ENCODE measurements at places on chromosomes 6 and 20.

DNA sequence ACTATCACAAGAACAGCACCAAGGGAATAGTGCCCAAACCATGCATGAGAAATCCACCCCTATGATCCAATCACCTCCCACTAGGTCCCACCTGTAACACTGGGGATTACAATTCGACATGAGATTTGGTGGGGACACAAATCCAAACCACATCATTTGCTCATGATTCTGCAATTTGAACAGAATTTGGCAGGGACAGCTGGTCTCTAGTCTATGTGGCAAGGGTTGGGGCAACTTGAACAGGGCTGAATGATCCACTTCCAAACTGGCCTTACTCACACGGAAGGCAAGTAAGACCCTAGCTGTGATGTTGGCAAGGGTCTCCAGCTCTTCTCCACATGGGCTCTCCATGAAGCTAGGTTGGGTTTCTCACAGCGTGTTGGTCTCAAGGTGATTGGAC lies 10.1 kb upstream of the FKBP5 start:
- DNase-seq, result no peak

DNA sequence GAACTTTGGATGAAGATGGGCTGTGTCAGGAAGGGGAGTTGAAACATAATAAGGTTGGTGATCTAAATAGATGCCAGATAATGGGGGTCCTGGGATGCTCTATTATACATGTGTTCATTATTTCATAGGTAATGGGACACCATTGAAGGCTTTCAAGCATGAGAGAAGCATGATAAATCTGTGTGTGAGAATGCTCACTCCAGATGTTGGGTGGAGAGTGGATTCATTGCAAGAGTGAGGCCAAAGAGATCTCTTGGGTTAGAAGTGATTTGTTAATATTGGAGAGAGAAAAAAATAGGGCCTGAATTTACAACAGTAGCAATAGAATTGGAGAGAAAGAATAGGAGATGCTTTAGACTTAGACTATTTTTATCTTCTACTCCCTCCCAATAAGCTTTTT lies 321.3 kb downstream of the SAMD5 start:
- DNase-seq, result no peak

- no peak for DNase-seq
Measured at GRCh38 chr6:157233686-157234085, 89.6 kb downstream of the TMEM242 start.

- DNase-seq, result no peak
Measured at GRCh38 chr6:38146021-38146733, 326.6 kb downstream of the ZFAND3 start.

DNA sequence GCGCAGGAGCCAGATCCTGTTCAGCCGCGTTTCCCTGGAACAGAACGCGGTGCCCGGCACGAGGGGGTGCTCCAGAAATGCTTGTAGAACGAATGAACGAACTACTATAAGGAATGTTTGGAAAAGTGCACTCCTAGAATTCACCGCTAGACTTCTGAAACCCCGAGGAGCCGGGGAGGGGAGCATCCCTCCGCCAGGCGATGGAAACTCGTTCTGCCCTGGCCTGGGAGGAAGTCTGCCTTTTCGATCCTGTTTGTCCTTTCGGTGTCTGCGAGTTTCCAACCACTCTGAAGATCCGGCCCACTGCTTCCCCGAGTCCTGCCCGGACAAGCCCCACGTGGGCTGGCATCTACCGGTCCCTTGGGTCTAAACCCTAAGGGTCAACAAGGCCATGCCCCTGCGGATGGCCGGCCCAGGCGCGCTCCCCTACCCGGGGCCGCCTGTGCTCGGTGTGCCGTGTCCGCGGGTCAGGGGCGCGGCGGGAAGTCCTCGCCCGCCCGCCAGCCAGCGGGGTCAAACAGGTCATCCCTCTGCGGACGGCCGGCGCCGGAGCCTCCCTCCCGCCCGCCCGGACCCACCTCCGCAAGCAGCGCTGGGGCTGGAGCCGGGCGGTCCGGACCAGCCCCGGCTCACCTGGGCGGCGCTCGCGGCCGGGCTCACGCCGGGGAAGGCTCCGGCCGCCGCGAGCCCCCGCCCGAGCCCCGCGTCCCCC lies 526 bp downstream of the SULF2 start:
- DNase-seq, result no peak

DNA sequence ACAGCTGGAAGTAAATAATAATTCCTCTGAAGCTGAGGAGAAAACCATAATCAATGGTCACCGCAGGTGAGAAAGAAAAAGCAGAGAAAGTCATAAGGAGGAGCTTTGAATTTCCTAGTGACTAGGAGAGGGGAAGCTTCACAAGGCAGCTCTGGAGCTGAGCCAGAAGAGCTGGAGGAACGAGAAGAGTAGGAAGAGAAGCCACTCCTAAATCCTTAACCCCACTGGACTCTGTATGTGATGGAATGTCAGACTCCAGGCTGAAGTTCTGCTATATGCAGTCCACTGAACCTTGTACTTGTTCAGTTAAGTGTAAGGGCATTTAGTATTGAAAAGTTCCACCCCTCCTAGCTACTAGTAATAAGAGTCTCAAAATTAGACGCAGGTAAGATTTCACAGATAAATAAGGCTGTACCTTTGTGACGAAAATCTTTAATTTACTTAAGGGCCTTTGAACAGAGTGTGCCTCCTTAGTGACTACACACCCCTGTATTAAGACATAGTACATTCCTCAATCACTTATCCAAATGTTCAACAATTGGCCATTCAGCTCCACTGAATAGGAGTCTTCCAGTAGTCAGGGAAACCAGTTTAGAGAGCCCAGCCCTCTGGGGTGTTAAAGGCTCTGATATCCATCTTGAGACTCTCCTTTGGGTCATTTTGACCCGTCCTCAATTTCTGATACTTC lies 71.4 kb upstream of the UFL1 start:
- DNase-seq, result peak; percentile 6

DNA sequence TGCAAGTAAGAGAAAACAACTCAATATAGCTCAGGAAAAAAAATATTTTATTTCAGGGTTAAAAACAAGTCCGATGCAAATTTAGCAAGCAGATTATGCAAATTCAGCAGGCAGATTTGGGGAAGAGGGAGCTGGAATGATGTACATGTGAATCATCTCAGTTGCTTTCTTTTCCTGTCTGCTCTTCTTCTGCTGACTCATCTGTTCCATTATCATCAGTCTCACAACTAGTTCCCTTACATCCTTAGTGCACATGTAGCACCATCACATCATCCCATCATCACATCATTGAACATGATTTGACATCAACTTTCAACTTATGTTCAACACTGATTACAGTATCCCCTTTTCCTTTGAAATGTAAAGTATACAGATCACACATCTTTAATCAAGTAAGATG lies 11.5 kb upstream of the DEFB113 start:
- no peak for DNase-seq

DNA sequence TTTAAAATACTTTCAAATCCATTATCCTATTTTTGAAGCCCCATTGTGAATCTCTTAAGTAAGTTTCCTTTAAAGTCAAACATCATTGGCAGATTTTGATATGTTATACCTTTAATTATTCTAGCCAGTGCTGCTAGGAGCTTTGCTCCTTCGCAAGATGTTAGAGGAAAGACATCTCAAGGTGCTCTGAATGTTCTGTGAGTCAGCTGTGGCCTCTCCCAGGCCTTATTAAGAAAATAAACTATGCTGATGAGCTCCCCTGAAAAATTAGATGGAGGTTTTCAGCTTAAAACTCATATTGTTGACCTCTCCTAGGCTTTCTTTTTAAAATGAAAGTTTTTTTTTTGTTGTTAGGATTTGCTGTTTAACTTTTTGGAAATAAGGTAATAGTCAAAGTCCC lies 57.3 kb downstream of the TRAF3IP2 start:
- DNase-seq, result no peak

GRCh38 chr6:90076511-90077415 lies 182.5 kb downstream of the GJA10 start:
- no peak for DNase-seq

DNA sequence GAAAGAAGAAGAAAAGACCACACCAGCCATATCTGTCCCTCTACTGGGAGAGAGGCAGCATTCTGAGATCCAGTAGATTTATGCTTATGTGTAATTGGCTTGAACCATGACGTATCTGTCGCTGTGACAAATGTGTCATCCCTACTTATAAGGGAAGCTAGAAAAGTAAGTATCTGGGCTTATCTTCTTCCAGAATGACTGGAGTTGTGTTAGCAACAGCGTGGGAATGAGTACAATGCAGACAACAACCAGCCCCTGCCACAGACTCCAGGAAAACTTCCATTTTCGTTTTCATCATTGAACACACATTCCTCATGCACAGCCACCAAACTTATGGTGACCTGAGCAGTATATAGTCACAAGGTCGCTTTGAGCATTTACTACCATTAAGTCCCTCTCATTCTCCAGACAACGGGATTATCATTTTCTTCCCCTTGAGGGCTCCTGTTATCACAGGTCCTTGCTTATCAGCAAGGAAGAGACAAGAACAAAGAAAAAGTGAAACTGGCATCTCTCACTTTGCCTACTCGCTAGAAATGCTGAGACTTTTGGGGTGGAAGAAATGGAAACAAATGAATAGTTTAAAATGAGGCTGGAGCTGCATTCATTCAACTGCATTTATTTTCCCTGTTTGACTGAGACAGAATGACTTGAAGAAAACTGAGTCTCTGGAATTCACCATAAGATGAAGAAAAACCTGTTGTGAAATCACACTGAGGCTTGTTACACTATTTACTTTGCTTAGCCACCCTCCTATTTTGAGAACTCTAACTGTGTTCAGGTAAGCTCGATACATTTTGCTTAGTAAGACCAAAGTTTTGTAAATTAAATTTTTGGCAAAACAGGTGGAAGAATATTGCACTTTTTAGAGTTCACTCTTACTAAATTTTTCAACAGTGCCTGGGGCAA lies 149.3 kb upstream of the FOXQ1 start:
- no peak for DNase-seq

DNA sequence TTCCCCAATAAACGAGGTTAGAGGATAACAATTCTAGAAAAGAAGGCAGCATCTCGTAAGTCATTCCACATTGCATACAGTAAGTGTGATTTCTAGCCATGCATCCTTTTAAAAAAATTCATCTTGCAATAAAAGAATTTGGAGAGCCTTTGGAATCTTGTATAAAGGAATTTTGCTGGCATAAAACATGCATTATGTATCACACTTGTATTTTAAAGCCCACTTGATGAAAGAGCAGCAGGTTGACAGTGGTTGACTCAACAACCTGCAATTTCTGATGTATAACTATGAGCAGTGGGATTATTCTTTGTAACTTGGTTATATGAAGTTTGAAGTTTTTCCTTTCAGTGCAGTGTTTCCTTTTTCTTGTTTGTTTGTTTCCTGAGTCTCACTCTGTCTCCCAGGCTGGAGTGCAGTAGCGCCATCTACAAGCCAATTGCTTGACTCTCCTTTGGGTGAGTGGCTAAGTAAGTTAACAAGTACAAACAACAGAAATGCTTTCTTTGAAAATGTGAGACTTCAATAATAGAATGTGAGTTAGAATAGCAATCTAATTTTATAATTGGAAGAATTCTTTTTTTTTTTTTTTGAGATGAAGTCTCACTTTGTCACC lies 39.9 kb downstream of the JARID2 start:
- no peak for DNase-seq

DNA sequence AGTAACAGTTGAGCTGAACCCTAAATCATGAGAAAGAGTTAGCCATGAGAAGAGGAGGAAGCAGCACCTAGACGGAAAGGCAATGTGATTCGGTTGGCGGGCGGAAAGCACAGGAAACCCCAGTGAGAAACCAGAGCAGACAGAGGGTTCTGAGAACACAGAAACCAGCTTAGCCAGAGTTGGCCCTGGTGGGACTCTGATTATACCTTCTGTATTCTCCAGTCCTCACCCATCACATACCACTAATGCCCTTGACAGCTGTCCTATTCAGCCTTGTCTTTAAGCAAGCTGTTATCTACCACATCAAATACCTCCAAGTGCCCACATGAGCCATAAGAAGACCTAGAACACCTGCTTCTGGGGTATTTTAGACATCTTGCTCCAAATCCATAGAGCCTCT lies 58.9 kb upstream of the LRRC1 start:
- DNase-seq, result no peak

DNA sequence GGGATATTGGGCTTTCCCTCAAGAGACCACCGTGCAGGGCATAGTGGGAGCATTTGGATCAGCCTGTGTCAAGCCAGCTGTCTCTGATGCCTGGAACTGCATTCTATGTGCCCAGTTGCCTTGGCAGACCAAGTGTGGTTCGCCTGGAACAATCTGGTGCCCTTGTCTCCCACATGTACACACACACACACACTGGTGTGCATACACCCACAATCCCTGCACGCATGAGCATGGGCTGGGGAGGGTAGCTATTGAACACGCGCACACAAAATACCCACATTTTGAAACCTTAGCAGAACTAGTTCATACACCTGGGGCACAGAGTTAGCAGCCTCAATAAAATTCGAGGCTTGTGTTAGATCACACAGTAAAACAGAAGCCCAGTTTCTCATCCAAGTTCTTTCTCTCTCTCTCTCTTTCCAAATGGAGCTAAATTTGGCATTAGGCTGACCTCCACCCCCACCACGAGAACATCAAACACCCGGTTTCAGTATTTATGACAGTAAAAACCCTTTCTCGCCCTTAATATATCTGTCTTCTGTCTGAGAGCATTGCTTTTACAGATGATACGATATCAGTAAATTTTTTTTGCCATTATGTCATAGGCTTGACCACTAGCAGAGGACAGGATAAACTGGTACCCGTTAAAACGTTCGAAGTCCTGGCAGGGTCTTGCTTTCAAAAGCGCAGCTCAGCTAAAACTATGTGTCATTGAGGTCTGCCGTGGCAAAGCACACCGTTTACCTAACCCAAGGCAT lies 18.2 kb upstream of the NFATC2 start:
- DNase-seq, result no peak

DNA sequence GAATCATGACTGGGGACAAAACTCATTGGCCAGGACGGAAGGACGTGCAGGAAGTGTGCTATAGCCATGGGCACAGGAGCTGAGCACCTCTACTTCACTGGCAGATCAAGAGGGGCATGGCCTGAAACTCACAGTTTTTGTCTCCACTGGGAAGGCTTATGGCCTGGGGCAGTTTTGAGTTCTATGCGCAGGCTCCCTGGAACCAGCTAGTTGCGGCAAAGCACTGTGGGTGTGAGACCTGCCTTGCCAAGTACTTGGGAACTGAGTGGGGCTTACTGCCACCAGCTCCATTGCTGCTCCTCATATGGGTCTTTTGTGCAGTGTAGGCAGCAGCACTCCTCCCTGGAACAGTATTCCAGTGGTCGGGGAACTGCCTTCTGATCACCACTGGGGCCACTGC lies 282.6 kb upstream of the EYS start:
- no peak for DNase-seq

DNA sequence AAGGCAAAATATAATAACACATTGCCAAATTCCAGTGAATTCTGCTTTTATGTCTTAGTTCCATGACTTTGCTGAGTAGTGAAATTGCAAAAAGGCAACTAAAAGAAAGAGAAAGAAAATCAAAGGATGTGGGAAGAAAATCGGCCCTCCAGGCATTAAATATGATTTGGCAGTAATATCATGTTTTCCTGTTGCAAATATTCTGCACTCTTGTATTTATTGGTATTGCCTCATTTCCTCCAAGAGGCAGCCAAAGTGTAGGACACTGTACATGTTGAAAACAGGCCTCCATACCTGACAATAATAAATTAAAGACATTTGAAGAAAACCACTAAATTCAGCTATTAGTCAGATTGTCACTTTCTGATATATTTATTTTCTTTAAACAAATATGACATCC lies 460.0 kb upstream of the NOX3 start:
- no peak for DNase-seq

GRCh38 chr20:59671661-59672471 lies 67.5 kb downstream of the PHACTR3 start:
- DNase-seq, result no peak

Measured in renal cortex interstitium (tissue), 15 donors.